ENCODE measurements at places on chromosomes 5 and 9.

DNA sequence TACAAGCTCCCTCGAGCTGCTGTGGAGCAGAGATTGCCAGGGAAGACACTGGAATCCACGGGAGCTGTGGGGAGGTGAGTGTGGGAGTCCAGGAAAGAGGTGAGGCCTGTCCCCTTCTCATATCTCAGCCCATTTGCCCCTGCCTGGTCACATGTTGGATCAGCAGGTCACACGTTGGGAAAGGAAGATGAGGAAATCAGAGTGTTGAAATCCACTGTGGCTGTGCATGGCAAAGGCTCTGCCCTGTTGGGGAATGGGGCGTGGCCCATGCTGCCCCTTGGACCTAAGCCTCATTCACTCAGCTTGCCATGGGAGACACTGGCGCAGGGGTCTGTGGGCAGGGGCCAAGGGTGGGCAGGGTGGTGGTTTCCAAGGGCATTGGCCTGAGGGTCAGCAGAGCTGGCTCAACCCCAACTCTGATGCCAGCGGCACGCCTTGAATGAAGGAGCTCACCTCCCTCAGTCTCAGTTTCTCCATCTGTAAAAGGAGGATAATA is 85.4 kb upstream of the CPEB4 start:
- DNase-seq: no peak

DNA sequence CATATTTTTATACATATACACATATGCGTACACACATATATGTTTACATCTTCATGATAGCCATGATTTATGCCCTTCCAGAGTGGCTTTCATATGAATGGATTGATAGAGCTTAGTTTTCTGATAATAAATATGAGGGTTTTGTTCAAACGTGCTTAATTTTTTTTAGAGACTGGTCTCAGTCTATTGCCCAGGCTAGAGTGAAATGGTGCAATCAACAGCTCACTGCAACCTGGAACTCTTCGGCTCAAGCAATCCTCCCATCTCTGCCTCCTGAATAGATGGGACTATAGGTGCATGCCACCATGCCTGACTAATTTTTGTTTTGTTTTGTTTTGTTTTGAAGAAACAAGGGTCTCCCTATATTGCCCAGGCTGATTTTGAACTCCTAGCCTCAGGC is 48.6 kb upstream of the ZSWIM6 start:
- DNase-seq: no peak

DNA sequence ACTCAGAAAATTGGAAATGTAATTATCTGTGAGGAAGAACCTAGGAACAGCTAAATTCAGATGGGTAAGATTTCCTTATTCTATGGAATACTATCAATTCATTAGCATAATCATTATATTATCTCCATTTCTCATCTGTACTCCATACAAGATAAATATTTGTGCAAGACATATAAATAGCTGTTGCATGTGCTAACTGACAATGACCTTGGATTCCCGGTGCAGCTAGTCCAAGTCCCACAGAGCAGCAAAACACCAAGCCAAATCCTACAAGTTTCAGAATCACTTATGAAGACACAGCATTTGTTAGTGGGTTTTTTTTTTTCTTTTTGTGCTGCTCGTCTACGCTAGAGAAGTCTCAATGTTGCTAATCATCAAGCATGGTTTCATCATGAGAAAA is 64.8 kb downstream of the NUDT12 start:
- no peak for DNase-seq

GRCh38 chr5:52767766-52768480 is 19.8 kb upstream of the ITGA1 start:
- no peak for DNase-seq

GRCh38 chr5:115179394-115180164 is 9.9 kb upstream of the TRIM36 start:
- DNase-seq: peak; percentile 33

DNA sequence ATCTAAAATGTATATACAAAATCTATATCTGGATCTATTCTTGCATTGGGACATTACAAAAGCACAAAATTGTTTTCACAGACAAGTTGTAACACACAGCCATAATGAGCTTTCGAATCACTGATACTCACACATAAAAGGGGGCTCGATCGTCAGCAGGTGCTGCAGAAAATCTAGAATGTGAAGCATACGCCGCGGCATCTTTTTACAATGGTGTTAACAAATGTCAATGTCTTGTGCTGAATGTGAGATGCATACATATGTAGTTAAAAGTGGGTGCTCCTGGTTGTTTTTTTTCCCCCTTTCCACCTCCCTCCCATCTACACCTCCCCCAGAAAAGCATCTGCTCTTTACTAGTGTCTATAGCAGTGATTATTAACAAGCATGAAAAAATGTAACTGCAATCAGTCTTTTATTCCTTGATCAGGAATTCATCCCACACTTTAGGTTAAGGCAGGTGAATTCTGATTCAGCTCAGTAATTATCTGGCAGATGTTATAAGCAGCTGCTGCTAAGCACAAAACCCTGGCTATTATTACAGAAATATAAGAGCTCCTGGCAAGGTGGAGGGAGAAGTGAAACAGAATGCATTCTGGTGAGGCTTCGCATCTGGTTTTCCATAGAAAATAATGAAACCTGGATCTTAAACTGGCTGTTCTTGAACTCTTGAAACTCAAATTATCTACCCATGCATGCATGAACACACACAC is 114.1 kb downstream of the MPDZ start:
- no peak for DNase-seq

DNA sequence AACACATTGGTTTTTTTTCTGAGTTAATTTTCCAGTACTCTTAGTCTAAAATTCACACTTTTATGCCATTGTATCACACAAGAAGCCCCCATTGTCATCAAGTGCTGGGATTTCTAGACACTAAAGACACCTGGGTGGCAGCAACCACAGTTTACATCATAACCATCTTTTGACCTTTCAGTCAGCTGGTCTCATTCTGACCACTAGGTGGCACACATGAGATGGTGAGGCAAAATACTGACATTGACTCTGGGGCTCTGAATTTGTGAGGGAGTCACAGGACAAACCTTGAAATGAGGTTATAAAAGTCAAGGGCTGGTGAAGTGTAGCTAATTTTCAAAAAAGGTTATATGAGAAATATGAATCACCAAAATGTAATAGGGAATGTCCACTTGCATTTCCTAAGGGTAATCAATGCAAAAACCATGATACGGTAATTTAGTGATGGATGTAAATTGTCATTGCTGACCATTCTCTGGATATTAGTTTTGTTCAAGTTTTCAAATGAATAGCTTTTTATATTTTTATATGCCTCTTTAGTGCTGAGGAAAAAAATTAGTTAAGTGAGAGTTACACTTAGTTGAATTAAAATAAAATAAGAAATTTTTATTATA is 229.4 kb downstream of the DMAC1 start:
- DNase-seq: peak; percentile 26

- no peak for DNase-seq
Measured at GRCh38 chr5:140090251-140090650, 23.7 kb upstream of the PURA start.

DNA sequence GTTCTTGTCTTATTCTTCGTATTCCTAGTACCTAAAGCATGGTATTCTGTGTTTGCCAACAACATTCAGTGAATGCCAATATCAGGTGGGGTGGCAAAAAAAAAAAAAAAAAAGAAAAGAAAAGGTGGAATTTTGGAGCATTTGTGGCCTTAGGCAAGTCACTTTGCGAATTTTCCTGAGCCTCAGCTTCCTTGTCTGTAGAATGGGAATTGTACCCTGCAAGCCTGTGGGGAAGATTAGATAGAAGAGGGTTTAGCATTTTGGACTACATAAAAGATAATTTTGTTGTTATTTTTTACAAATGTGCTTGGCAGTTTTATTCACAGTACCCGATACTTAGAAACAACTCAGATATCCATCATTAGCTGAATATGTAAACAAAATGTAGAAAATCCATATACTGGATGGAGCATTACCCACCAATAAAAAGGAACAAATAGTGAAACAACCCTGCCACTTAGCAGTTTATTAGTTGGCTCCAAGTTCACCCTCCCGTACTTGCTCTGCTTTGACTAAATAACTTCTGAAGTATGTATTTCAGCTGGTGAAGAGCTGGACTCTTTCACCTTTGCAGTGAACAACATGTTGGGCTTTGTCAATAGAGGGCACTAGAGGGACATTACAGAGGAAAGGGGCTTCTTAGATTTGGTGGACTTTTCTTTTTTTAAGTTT is 13.6 kb downstream of the UBE2D2 start:
- no peak for DNase-seq

DNA sequence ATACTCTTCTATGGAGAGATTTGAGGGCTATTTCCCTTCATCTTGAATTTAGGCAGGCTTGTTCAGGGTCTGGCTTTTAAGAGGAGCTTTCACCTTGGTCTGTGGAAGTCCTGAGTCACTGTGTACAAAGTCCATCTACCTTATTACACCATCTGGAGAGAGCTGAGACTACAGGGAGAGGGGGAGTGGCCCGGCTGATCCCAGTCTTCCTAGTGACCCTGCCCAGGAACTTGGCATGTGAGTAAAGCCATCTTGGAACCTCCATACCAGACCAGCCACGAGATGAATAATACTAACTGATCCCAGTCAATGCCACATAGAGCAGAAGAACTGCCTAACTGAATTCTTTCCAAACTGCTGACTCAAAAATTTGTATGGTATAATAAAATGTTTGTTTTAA is 8.4 kb upstream of the IL6ST start:
- no peak for DNase-seq

GRCh38 chr9:17083258-17083657 is 51.6 kb upstream of the CNTLN start:
- no peak for DNase-seq

- peak; percentile 40 for DNase-seq
Measured at GRCh38 chr9:15738011-15738410, 185.2 kb downstream of the CCDC171 start.

DNA sequence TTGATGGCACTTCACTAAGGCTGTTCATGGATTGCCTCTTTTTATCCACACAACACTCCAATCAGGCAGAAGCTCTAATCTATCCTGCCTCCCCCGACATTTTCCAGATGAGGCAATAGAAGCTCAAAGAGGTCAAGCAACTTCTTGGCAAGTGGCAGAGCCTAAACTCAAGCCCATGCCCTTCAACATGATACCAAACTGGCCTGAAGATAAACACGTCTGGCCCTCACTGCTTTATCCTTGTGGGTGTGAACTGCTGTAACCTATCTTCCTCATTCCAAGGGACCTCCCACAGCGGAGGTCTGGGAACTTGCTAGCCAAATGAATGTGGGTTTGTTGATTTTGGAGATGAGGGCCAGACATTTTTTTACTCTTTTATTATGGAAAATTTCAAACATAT is 9.5 kb downstream of the SLC35A4 start:
- DNase-seq: no peak

DNA sequence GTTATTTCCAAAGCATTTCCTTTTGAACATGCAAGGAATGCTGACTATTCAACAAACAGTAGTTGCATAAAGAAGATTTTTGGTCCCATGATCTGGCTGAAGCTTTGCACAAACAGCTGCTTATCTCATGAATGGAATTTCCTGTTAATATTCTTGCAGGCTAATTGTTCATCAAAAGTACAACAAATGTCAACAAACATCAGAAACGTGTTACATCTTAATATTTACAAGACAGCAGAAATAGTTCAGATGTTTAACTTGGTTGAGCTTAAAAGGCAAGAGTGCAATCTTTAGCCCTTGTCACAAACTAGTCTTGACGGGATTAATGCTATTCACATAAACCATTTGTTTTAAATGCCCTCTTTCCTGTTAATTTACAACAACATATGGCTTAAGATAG is 47.9 kb upstream of the BASP1 start:
- DNase-seq: peak; percentile 68

GRCh38 chr9:21465859-21466518 is 16.1 kb downstream of the IFNE start:
- peak; percentile 38 for DNase-seq

- no peak for DNase-seq
Measured at GRCh38 chr9:93111371-93112115, 15.5 kb downstream of the CARD19 start.

GRCh38 chr9:76403352-76403751 is 9.1 kb upstream of the RFK start:
- peak; percentile 17 for DNase-seq

DNA sequence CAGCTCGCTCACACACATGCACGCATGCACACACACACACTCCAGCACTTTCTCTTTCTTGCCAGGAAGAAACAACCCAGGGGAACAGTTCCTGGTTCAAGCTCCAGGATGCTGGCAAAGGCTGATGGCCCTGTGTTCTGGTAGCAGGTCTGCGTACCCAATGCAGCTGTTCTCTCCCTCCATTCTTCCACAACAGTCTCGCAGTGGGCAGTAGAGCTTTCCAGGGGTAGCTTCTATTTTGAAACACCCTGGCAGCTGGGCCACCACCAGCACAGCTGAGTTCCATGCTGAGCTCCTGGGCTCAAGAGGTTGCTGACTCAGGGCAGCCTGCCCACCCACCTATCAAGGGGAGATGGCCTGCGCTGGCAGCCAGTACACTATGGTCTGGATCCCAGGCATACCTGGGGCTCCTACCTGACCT is 4.7 kb downstream of the VDAC1 start:
- DNase-seq: no peak

GRCh38 chr5:55497712-55498111 is 37.1 kb downstream of the PLPP1 start:
- no peak for DNase-seq

DNA sequence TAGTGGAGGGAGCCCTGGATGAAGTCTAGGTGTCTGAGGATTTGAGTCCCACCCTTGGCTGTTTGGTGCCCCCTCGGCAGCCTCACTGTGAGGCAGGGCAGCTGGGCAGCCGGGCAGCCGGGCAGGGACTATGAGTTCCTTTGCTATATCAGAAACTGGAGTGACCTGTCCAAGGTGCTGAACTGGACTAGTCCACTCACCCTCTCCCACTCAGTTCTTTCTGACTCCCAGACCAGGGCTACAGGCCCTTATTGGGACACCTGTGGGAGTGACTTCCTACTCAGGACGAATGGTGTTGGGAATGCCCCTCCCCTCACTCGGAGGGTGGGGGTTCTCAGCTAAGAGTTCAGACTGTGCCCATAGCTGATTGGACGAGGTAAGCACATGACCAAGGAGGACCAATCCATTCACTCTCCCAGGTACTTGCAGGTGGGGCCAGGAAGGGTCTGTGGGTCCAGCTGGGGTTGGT is 34.1 kb upstream of the RAPGEF1 start:
- DNase-seq: peak; percentile 87

- DNase-seq: no peak
Measured at GRCh38 chr9:96140296-96141127, 161.5 kb downstream of the HSD17B3 start.

Data from renal pelvis (tissue), 12 donors.